Left ventricle myocardium inferior (tissue), 1 donor: ENCODE measurements at places on chromosomes 4 and X. TPM values are rescaled to one million over a fixed set of nuclear protein-coding genes. Genes with fewer than 3 reads are reported as not detected.

- peaks cover 42% of the 10 kb centered on the region for H3K4me1 ChIP-seq
- DNase-seq = no peak
- H3K4me3 ChIP-seq = no peak overlapping the region
- H3K27me3 ChIP-seq = no peaks in the 10 kb centered on the region
Measured at GRCh38 chr4:120071192-120071795, 4.6 kb upstream of the MAD2L1 start.

DNA sequence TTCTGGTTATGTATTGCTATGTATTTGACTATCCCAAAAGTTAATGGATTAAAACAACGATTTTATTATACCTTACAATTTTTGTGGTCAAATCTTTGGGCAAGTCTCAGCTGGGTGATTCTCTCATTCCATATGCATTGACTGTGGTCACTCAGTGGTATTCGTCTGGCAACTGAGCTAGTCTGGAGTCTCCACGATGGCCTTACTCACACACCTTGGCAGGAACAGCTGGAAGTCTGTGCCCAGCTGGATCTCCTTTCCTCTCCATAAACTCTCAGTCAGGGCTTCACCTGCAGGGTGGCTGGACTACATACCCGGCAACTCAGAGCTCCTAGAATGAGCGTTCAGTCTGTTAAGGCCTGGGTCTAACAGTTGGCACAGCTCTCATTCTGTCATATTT, 141.1 kb upstream of the WDFY3 start:
- H3K36me3 ChIP-seq = no peaks in the 10 kb centered on the region
- no peak overlapping the region for H3K27ac ChIP-seq
- H3K4me1 ChIP-seq = no peaks in the 10 kb centered on the region
- no peak overlapping the region for H3K4me3 ChIP-seq
- H3K27me3 ChIP-seq = no peaks in the 10 kb centered on the region

ARX gene
- not detected for total RNA-seq

FREM3 gene
- not detected for total RNA-seq

SERTM2 gene
- total RNA-seq = not detected
